ENCODE measurements at places on chromosomes 3 and 15.
A peak's percentile ranks its signal among the peaks of the same experiment; 100 is the strongest.

- no peak for DNase-seq
These were observed 177.9 kb upstream of the SOX2 start for GRCh38 chr3:181533811-181534210.

- DNase-seq = peak; percentile 86
These were observed 14.8 kb downstream of the LOXL1 start for GRCh38 chr15:73941044-73941443.

- DNase-seq = no peak
These were observed 147.8 kb downstream of the SHOX2 start for GRCh38 chr3:157958457-157958856.

DNA sequence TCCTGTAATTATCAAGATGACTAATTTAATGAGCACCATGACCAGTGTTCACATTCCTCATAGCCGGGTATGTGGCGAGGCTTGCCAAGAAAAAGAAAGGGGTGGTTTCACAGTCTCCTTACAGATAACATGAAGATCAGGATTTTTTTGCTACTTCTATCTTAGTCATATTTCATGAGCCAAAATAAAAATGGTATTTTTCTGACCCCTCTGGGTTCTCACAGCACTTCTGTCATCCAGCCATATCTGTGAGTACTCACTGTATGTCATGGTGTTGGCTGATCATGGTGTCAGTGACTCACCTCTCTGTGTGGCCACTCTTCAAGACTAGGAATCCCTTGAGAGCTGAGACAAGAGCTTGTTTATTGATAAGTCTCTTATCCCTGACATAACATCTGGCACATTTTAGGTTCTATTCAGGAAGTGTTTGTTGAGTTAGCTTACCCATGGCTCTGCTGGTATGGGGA lies 130.5 kb upstream of the LMCD1 start:
- DNase-seq = peak; percentile 1

DNA sequence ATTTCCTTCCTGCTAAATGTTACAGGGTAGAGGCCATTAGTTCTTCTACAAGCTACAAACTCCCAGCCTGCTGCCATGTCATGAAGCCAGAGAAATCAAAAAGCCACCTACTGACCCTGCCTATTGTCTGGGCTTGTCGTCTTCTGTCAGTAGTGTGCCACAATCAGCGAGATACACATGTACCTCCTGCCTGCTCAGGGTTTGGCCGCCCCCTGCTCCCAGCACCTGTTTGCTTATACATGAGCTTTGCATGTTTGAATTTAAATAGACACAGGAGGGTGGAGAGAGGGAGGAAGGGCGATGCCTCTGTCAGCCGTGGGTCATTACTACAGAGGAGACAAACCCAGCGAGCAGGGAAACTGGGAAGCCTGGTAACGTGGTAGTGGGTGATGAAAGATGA lies 106.1 kb downstream of the ROBO2 start:
- DNase-seq = no peak

DNA sequence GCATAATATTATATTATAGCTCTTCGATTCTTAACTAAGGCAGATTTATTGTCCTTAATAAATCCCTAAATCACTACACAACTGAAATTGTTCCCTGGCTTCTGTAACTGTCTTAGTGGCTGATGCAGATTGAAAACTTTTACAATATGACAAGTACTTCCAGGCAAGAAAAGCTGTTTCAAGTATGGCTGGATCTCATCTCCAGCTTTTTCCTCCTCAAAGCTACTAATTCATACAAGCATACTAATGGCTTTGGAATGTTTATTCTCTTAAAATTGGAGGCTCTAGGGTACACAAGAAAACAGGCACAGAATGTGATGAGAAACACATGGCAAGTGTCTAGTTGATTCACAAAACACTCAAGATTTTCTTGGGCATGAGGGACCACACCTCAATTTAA lies 351.5 kb upstream of the ICE2 start:
- no peak for DNase-seq

DNA sequence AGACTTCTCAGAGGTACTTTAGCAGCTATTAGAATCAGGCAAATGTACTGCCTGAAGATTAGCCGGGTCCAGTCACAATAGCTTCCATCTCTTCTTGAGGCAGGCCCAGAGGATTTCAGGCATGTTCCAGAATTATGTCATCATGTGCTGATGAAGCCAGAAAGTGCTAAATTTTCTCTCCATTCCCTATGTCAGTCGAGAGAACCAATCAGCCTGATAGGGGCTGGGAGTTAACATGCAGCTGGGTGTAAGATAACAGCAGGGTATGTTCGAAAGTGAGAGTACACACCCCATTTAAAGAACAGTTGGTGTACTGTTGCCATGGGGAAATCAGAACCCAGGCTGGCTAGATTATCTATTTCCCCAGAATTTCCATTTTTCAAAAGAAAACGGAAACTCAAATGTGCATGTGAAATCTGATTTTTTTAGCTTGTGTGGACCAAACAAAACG lies 48.7 kb downstream of the MYH15 start:
- no peak for DNase-seq

- no peak for DNase-seq
These were observed 36.1 kb downstream of the SENP8 start for GRCh38 chr15:72154316-72154715.

DNA sequence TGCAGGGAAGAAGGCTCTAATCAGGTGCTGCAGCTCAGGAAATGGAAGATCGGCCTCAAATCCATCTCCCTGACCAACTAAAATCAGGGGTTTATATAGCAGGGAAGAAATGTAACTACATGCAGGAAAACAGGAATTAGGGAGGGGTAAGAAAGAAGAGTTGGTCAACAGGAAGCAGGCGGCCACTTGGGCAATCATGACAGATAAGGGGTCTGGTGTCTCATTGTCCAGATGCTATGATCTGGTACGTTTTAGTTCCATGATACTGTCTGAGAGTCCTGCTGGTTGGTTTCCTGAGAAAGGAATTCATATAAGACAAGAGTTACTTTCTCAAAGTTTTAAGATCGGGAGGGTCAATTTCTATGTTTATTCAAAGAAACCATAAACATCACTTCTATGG lies 24.2 kb downstream of the KATNBL1 start:
- no peak for DNase-seq

DNA sequence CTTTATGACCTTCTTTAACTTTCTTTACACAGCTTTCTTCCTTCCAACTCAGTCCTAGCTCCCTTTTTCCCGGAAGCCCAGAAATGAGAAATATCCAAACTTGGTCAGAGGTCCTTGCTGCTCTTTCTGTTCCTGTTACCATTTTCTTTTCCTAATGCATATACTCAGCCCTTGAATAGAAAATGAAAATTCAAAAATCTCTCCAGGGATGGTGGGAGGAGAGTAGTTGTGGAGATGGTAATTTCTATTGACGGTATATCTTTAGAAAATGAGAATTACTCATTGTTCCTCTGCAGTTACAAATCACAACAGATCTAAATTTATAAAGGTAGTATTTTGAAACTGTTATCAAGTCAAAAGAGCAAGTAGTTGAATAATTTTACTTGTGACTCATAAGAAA lies 255.1 kb downstream of the NEK10 start:
- DNase-seq = no peak

DNA sequence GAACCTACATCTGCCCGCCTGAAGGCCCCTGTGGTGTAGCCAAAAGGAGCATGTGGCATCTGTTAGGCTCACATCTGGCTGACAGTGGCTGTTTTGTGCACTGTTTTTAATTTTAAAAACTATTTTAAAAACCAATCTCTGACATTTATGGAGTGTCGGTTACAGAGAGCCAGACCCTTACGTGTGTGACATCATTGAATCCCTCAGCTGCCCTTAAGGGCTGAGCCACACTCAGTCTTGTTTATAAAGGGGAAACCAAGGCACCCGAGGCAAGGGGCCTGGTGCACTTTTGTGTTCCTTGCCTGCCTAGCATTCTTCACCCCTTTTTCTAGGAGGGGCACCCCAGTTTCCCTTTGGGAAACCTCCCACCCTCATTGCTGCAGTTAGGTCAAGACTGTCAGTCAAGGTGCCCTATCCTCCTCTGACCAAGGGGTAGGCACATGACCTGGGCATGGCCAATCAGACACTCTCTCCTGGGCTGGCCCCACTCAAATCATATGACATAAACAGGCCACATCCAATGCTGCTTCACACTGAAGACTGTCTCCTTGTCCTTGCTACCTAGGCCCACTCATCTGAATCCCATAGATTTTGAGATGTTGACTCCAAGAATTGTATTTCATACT lies 105.3 kb downstream of the LSM3 start:
- DNase-seq = no peak

DNA sequence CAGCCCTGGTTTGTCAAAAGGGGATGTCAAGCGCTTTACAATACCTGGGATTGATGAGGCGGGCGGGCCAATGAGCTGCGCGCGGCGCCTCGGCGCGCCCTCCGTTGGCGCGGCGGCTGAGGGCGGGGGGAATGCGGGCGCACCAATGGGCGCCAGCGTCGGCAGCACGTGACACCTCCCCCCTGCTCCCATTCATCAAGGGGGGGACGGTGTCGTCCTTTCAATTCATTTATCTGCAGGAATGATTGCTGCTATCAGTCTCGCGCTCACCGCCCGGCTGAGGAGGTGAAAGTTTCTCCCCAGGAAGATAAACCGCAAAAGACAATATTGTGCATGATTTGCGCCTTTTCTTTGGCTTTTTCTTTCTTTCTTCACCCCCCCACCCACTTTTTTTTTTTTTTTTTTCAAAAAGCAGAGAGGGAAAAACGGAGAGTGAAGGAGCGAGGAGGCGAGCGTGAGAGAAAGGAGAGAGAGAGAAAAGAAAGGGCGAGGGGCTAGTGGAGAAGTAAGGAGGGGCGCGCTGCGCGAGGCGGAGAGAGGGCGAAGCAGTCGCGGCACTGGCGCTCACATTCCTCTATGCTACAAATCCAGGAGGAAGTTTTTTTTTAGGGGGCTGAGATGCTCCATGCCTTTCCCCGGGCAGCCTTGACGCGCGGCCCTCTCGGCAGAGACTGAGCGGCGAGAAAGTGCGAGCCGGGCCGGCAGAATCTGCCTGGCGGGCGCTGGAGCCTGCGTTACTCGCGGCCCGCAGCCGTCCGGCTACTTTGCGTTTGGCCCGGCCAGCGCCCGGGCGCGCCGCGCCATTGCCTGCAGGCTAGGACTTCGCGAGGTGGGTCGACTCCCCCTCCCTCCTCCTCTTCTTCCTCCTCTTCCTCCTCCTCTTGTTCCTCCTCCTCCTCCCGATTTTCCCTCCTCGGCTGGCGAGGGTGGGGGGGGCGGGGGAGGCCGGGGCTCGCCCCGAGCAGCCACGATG lies at the start of gene ZIC1:
ZIC1 (plus strand) TSS at position 223 of the 973 bp plus-strand sequence; CDS start at position 971, 748 bp downstream.
- no peak for DNase-seq

GRCh38 chr3:183310936-183311335 lies 57.9 kb downstream of the B3GNT5 start:
- DNase-seq = no peak

GRCh38 chr3:97417-98258 lies 98.9 kb upstream of the CHL1 start:
- DNase-seq = no peak

DNA sequence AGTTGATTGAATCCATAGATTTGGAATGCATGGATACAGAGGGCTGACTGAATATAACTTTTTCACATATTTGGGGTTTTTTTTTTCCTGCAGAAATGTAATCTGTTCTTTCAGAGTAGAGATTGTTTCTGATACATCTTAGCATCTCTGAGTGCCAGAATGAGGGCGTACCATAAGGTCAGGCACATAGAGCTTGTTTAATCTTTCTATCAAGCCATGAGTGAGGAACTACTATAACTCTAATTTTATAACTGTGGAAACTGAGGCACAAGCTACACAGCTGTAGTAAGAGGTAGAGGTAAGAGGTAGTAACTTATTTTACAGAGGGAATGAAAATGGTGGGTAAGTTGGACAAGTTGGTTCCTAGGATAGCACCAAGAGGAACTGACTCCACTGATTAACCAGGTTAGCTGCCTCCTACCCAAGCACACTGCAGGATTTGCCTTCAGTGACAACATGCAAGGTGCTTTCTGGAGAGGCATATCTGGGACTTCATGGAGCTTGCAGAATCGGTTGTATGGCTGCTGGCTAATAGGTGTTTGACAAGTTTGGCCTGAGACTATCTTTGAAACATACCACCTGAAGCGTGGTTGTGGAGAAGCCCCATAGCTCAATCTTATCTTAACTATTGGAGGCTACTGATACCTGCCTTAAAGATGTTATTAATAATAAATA lies 23.5 kb upstream of the HACD2 start:
- DNase-seq = no peak

GRCh38 chr15:79977431-79978054 lies 6.5 kb upstream of the BCL2A1 start:
- no peak for DNase-seq

DNA sequence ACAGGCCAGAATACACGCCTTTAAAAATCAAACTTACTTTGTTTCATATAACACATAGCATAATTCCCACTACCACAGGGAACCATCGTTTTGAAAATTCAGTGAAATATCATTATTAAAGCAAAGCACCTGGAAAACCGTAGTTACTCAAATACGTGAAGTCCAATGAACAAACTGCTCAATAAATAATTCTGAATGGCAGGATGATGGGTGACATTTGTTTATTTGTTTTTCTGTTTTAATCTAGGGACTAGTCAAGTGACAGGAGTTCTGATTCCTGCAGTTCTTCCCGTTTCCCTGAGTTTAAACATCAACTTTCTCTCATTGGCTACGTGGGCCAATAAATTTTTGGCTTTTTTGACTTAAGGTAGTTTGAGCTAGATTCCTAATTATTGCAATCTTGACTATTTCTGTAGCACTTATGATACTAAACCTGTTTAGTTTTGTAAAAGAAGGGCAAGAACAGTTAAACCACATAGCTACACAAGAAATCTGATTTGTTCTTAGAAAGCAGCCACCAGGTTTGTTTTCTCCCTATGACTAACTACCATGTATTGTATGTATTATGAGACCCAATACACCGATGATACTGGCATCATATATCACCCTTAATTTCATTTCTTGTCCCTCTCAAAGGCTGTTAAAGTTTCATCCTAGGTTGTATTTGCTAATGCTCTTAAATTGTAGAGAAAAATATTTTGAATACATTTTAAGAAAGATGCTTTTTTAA lies 411.2 kb downstream of the SHQ1 start:
- DNase-seq = no peak

DNA sequence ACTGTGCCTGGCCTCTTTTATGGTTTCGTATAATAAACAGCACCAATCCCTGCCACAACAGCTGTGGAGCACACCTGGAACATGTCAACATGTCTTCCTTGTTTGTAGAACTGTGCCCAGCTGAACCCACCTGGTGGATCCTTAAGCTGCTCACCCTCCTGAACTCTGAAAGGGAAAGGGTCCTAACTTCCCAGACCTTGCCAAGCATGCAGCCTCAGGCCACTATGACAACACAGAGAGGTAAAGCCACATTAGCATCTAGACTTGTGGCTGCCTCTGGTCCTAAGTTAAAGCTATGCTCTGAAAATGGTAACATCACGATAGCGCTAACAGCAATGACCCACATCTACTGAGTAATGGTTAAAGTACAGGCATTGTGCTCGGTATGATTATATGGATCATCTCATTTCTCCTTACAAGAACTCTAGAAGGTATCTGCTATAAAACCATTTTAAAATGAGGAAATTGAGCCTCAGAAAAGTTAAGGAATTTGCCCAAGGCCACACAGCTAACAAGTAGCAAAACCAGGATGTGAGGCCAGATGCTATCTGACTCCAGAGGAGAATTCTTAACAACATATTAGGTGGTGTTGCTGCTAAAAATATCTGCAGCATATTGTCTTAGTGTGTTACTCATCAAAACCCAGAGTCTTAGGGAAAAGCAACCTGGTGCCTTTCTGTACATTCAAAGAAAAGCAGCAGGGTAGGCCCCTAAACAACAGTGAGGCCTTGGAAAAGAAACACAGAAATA lies 23.1 kb upstream of the HERC1 start:
- DNase-seq = no peak

Measured in HTR-8/SVneo (cell line).